ENCODE measurements at places on chromosomes 3 and 15.

DNA sequence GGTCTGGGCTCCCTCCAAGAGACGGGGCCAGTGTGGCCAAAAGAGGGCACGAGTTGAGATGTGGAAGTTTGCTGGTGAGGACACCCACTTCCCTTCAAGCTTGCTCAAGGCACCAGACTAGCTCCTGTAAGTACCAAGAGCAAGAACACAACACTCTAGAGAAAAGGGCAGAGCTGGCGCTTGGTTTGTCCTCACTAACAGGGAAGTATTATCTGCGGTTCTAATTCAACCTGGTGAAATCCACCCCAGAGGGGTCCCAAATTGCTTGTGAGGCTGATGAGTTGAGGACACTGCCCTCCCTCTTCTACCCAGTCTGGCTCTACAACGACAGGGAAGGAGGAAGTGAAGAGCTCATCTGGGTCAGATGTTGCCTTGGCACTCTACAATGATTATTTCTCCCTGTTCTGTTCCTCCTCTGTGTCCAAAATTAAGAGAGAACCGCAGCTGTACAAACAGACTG, 16.9 kb upstream of the FSIP1 start:
- DNase-seq = no peak

DNA sequence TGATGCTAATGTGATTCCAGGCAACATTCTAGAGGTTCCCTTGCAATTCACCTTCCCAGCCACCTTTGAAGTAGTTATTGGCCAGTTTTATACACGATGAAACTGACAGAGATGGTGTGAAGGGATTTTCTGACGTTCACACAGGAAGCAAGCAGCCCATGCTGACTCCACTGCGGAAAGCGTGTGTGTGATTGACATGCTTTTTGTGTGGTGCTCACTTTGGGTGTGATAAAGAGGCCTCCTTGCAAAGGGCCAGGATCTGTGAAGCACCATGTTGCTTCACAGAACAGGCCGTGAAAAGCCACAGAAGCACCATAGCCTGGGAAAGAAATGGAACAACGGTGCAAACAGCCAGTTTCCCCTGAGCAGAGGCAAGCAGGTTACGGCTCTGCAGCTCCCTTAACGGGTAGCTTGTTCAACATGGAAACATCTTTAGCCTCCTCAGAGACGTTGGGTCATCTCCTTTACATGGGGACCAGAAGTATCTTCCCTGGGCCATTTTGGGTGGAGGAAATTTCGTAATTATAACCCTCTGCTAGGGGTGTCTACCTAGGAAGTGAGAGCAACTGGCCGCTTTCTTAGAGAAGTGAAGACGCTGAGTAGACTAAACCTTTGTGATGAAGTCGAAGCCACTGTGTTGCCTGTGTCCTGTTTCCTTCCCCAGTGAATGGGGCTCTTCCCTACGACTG, 108.5 kb downstream of the APBA2 start:
- no peak for DNase-seq

DNA sequence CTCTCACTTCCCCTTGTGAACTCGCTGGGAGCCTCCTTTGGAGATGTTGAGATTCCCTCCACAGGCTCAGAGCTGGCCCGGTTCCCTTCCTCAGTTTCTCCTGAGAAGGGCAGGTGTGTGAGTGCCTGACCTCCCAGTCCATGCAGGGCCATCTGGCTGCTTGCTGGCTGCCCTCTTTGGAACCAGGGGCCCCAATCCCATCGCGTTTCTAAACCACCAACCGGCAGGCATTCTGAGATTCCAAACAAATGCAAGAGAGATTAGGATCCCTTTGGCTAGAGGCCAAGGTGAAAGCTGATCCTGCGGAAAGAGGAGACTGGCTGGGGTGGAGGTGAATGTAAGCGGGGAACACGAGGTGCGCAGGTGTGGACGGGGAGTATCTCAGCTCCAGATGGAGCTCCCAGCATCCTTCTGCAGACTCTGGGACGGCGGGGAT, 2.9 kb upstream of the PRRT3 start:
- no peak for DNase-seq

- no peak for DNase-seq
These were observed 27.7 kb downstream of the AQR start for GRCh38 chr15:34941831-34942230.

- DNase-seq = no peak
These were observed 103.7 kb downstream of the NR2E3 start for GRCh38 chr15:71914092-71914491.

DNA sequence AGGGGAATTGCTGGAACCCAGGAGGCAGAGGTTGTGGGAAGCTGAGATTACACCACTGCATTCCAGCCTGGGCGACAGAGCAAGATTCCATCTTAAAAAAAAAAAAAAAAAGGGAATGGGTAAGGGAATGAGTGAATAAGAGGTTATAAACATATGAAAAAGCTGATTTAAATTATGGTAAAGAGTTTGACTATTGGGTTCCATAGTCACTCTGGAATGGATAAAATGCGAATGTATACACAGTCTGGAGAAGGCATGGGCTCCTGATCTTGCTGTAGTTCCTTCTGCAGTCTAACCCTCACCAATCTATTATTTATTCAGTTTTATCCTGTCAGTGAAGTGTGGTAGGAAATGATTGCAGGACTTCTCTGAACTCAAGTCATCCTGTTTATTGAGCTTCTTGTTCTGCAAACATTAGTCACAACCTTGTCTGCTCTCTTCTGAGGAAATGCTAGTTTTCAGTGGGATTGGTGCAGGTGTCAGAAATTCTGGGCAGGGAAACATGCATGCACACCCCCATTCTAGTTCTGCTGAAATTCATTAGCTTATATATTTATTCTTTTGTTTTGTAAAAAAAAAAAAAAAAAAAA, 190.9 kb upstream of the CFAP20DC start:
- no peak for DNase-seq

GRCh38 chr3:177673112-177673914, 476.0 kb upstream of the TBL1XR1 start:
- no peak for DNase-seq

- no peak for DNase-seq
These were observed 20.9 kb downstream of the NEK11 start for GRCh38 chr3:131047582-131047981.

DNA sequence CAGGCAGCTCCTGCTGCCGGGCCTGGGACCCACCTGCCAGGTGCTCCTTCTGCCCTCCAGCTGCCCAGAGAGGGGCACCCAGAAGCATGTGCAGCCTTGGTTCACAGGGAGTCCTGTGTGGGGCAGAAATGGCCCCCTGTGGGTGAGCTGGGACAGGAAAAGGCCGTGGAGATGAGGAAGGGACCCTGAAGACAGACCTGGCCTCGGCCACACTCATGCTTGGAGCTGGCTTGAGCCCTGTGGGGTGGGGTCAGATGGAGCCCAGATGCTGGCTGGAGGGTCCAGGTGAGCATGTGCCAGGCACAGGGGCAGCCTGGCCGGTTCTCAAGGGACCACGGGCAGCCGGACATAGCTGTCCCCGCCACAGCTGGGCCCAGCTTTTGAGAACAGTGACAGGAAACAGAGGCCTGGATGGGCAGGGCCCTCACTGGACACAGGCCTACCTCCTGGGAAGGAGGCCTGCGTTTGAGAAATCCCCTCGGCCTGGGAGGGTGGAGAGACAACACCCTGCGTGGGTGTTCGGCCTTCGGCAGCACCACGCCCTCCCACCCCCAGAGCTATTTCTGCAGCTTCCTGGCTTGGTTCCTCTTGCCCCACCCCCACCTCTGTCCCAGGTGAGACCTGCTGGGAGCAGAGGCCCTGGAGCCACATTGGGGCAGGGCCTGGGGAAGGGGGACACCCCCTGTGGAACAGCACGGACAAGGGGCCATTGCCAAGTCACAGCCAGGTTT, 132.6 kb upstream of the MEF2A start:
- no peak for DNase-seq

- no peak for DNase-seq
These were observed 628.3 kb downstream of the ROBO1 start for GRCh38 chr3:79139395-79140068.

DNA sequence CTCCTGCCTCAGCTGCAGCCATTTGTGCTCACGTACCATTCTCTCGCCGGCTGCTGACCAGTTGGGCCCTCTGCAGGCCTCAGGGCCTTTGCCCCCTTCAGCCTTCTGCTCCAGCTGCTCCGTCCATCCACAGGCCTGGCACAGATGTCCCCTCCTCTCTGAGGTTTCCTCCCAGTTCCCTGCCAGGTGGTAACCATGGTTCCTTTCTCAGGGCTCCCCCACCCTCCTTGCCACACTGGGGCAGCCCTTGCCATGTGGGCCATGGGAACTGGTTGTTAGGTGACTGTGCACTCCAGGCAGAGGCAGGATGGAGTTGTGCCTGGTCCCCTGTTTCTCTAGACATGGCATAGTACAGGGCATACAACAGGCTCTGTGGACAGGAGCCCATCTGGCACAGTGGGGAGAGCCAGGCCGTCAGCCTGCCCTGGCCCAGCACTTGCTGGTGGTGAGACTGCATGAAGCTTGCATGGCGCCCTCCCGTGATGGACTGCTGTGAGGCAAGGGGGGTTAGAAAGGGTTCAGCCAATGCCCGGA, 148.9 kb downstream of the DNAJB8 start:
- DNase-seq = no peak

- DNase-seq = no peak
These were observed 133.2 kb downstream of the LIPC start for GRCh38 chr15:58564981-58565380.

DNA sequence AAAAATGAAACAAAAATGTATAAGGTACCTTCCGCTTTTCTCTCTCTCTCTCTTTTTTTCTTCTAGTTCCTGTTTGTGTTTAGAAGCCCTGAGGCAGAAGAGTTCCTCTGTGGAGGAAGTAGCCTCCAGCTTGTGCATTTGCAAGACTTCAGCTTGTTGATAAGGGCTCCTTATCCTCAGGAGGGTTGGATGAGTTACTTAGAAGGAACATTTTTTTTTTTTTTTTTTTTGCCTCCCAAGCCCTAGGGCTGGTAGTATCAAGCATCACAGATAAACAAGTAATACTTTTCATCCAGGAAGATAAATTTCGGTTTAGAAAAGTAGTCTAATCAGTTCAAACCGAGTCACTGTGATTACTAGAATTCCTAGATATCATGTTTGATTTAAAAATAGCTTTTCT, 91.0 kb upstream of the CBLB start:
- DNase-seq = no peak

DNA sequence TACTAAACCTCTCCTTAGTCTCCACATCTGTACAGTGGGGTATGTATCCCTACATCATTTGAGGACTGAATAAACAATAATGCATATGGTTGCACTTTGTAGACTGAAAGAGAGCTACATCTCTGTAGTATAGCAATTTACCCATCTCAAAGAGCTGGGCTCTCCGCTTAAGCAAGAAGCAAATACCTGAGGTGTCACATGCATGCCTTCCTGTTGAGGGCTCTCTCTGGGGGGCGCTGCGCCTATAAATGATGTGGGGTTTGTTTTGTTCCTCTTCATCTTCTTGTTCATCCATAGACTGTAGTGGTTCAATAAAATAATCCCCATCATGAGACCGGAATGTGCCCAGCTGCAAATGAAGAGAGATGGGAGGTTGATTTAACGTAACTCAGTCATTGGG, 6.8 kb downstream of the ADAMTS9 start:
- no peak for DNase-seq

GRCh38 chr15:91824256-91824655, 29.3 kb upstream of the SLCO3A1 start:
- DNase-seq = no peak

- DNase-seq = no peak
These were observed 13.4 kb downstream of the RTP1 start for GRCh38 chr3:187210545-187211327.

DNA sequence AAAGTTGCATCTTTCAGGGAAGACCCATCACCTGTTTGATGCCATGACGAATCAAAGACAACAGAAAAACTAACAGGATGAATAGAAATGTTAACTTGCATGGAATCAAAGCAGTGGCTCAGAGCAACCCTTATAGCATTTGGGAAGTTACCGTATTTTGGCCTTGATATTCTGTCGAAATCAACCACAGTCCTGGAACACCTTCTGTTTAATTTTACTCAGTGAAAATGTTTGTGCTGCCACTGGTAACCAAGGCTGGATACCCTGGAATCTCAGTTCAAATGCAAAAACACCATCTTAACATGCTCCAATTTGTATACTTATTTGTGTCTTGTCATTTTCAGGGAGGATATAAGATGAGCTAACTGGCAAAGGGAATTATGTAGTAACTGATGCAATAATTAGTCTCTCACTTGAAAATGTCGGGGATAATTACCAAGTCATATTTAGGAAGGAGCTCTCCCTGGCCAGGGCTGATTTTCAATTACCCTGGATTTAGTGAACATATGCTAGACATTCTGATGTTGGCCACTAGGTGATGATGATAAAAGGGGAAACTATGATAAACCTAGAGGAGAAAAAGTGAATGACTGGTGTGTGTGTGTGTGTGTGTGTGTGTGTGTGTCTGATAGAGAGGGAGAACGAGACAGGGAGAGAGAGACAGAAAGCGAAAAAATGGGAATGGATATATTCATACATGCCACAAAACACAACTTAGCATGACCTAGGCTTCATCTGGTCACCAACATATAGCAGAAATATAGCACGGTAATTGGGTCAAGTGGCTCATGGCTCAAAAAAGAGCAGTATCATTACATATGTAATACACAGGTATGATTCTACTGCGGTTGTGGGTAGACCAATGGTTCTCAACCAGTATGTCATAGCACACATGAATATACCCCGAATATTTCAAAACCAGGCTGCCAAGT, 19.0 kb upstream of the PRICKLE2 start:
- no peak for DNase-seq

DNA sequence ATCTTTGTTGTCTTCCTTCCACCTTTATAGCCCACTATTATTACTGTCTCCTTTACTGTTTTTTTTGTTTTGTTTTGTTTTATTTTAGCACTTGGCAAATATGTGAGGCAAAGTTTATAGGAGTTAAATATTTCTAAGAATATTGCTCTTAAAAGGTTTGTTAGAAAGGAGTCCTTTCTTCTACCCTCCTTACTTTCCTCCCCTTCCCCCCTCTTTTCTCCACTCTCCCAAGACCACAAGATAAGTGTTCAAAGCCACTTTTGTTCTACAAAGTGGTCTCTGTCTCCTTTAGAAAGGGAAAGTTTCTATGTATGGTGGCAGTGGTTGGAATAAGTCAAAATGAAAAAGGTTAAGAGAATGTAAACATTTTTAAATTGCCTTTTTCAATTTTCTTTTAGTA, 130.7 kb upstream of the TSC22D2 start:
- no peak for DNase-seq

DNA sequence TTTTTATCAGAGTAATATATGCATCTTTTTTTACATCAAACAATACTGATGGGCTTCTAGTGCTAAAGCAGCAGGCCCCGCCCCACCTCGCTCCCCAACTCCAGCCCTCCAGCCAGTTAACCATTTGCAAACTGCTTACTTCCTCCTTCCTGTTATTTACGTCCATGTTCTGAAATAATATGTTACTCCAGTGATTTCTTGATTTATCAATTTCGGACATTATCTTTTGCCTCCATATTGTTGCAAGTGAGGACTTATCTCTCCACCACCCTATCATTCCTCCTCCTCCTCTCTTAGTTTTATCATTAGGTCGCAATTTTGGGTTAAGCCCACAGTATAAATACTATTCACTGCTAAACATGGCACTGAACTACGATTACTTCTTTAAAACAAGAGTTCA, 39.5 kb downstream of the ZNF710 start:
- DNase-seq = no peak

DNA sequence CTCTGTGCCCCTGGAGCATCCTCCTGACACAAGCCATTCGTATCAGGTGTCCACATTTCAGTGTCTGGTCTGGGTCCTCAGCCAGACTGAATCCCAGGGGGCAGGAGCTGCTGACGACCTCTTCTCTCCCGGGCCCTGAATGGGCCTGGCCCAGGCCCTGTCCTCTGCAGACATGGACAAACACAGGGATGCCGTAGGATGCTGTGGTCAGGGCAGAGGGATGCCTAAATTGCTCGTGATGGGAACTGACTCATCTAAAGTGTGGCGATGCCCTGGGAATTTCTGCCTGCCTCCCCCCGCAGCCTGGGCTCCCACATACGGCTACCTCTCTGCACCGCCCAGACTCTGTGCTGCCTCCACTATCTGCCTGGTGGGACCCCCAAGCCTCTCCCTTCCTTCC, 58.5 kb upstream of the CTSH start:
- DNase-seq = no peak
